ENCODE measurements at places on chromosomes 2 and 18.

DNA sequence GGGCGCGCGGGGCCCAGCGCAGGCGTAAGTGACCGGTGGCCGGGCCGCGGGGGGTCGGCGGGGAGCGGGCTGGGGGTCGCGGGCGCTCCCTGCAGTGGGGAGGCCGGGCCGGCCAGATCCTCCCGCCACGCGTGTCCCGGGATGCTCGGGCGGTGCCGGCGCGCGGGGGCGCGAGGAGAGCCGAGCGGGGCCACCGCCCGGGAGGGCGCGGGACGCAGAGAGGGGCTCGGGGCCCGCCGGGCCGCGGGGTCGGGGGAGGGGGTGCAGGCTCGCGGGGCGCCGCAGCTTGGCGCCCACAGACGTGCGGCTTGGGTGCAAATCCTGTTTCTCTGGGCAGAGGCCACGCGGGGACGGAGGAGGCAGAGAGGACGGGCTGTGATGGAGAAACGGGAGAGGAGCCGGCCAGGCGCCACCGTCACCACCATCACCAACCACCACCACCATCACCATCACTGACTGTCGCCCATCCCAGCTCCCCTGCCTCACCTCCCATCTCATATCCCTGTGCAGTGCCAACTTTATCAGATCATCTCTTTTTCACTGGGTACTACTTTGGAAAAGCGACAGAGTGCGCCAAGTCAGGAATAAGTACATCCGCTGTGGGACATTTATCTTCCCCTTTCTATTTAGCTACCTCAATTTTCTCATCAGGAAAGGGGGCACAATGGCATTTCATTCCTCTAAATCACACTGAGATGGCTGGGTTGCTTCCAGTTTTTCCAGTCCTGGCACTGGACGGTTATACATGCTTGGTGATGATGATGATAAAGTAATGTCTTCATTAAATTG is 97.2 kb upstream of the GPR45 start:
- no peak for DNase-seq

- DNase-seq = no peak
Measured at GRCh38 chr2:174153757-174154680, 94.3 kb downstream of the OLA1 start.

DNA sequence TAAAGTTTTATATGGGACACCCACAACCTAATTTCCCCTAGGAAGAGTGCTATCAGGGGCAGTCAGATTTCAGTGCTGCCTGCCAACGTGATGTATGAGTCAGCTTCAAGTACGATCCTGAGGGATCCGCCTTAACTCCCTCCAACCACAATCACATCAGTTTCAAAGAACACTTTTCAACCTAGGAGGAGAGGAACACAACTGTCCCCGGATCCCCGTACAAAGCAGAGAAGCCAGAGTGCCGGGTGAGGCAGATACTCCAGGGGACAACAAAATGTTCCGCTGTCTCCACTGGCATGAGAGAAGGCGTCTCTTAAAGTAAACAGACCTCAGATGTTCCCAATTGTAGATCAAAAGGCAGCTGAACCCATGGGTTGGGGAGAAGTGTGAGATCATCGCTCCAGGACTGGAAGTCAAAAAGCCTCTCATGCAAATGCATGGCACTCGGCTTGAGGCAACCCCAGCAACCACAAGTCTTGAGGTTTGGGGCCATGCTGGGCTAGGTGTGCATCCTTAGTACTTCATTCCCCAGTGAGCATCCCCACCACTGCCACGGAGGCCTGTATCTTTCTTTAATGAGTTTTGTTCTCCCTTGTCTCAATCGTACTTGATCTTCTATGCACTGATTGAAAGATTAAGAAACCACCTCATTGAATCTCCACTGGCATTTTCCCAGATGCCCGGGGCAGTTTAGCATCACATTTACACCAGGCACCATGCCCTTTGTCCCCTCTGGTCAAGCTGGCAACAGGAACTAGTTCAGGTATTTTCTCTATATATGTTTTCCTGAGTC is 91.0 kb upstream of the CCBE1 start:
- no peak for DNase-seq

DNA sequence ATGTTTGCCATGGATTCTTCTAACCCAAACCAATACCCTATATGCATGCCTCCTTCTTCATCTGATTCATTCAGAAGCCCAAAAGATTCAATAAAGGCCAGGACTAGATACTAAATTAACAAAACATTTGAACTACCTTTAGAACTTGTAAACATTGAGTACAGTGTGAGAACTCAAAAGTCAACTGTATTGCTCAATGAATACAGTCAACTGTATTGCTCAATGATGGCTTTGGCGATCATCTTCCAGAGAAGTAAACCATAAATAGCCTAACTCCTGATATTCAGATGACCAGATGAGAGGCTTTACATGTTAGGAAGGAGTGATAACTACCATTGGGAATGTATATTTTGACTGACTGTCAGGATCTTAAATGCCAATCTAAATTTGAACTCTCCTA is 206.5 kb upstream of the ITGA4 start:
- no peak for DNase-seq

- DNase-seq = no peak
Measured at GRCh38 chr2:156803243-156803642, 367.1 kb downstream of the GPD2 start.

DNA sequence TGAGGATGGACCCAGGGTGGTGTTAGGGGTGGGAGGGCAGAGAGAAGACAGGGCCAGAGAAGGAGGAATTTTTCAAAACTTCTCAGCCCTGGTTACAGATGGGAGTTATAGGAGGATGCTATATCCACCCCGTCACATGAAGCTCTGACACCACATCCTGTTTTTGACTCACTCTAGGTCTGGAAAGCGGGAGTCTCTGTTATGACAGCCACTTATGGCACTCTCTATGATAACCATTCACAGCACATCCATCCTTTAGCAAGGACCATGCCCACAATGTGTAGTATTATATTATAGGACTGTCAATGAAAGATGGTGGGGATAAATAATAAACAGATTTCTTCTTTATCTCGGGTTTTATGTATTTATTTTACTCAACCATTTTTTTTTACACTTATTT is 461.2 kb downstream of the CDH2 start:
- DNase-seq = no peak

DNA sequence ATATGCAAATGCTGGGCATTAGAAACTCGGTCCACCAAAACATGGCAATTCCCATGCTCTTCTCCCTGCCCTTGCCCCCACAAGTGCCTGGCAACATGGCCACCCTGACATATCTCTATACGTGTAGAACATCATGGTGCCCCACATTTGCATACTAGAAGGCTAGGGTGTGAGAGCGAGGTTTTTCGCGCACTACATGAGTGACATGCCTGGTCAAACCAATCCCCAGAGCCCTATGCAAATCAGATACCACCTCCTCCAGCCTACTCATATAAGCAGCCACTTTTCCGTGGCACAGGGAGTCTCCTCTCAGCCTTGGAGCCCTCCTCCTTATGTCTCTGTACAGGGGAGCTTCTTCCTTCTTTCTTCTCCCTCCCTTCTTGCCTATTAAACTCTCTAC is 296.1 kb upstream of the GULP1 start:
- no peak for DNase-seq

DNA sequence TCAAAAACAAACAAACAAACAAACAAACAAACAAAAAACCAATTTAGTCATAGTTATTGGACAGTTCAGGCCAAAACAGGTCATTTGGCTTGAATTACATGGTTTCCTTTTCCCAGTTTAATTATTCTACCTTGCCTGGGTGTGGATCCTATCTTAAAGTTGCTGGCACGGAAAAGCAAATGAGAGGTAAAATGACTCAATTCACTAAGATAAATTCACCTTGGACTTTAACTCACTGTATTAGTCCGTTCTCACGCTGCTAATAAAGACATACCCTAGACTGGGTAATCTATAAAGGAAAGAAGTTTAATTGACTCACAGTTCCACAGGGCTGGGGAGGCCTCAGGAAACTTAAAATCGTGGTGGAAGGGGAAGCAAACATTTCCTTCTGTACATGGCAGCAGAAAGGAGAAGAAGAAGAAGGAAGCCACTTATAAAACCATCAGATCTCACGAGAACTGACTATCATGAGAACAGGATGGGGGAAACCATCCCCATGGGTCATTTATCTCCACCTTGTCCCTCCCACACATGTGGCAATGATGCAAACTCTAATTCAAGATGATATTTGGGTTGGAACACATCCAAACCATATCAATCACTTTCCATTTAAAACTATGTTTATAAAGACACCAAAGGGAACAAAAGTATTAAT is 22.5 kb upstream of the TRAPPC8 start:
- no peak for DNase-seq

GRCh38 chr2:48433682-48434081 is 96.3 kb upstream of the STON1 start:
- no peak for DNase-seq

- no peak for DNase-seq
Measured at GRCh38 chr2:136116813-136117390, 1.0 kb downstream of the CXCR4 start.

- no peak for DNase-seq
Measured at GRCh38 chr18:34828093-34828492, 118.0 kb downstream of the DTNA start.

DNA sequence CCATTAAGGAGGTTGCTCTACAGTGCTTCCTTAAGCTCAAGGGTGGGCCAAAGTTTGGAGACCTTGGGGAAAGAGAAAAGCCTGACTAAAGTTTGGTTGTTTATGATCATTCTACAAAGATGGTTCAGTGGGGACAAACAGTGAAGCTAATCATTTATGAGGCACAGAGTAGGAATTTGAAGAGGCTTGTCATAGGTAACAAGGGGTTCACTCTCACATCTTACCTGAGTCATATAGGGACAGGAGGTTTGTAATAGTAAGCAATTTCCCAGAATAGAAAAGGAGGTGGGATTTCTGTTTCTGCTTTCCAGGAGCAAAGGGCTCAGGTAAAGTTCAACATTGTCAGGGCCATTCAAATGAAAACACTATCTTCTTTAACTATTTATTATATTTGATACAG is 787.9 kb downstream of the CPS1 start:
- DNase-seq = no peak

- no peak for DNase-seq
Measured at GRCh38 chr18:77395953-77396352, 146.3 kb downstream of the GALR1 start.

GRCh38 chr18:46408334-46408987 is 248.6 kb downstream of the LOXHD1 start:
- DNase-seq = no peak

DNA sequence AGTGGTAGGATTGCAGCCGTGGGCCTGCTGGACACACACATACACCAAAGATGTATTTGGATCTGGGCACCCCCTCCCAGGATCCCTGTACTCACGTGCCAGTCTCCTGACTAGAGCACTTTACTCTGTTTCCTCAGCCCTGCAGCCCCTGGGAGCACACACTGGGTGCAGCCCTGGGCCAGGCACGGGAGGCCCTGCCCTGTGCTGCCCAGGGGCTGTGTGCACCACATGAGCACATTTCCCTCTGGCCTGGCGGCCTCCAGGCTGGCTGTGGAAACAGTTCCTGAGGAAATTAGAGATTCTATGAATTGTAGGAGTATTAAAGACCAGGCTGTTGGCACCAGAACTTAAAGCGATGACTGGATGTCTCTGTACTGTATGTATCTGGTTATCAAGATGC is 45.4 kb downstream of the BCL2L11 start:
- DNase-seq = no peak

DNA sequence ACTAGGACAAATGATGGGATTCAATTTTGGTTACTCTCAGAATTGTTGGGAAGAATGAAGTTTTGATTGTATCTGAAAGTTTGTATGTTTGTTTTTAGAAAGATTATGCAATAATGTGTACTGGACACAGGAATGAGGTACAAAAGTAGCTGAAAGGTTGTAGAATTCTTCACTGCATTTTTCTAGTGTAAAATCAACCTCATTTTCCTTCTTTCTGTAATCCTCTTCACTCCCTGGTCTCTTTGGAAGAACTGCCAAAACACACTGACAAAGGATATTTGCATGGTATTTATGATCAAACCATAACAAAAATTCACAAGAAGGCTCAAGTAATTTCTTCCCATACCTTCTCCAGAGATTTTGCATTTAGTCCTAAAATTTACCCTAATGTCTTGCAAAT is 110.7 kb downstream of the ZEB2 start:
- no peak for DNase-seq

DNA sequence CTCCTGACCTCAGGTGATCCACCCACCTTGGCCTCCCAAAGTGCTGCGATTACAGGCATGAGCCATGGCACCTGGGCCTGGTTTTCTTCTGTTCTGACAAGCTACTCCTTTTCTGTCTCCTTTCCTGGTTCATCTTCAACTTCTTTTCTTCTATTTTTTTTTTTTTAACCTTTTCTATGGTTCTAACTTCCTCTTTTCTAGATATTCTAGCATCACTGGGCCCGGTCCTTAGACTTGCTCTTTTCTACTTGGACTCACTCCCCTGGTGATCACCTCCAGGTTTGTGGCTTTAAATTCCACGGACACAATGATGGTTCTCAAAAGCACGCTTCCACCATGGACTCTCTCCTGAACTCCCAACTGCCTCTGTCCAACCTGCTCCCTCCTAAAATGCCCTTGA is 2.0 kb downstream of the EIF2AK2 start:
- DNase-seq = no peak

- no peak for DNase-seq
Measured at GRCh38 chr2:191679818-191680600, 2.1 kb downstream of the NABP1 start.

Measured in muscle of arm (tissue), 14 donors.